Activated CD8-positive, alpha-beta memory T cell treated with anti-CD3 and anti-CD28 coated beads for 4 hours (primary cell): ENCODE measurements at places on chromosomes 13 and 19.

- no peak for DNase-seq
Observed at GRCh38 chr19:39829702-39830275, 4.2 kb downstream of the DYRK1B start.

- no peak for DNase-seq
Observed at GRCh38 chr13:77510156-77510555, 25.4 kb upstream of the SCEL start.

DNA sequence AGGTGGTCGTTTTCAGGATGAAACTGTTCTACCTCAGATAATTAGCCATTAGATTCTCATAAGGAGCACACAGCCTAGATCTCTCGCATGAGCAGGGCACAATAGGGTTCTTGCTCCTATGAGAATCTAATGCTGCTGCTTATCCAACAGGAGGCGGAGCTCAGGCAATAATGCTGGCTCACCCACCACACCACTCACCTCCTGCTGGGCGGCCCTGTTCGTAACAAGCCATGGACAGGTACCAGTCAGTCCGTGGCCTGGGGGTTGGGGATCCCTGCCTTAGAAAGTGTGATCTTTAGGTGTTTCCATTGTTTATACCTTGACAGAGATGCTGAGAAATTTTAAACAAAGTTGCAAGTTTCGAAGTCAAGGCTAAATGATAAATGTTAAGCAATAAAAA is 344.6 kb upstream of the HTR2A start:
- no peak for DNase-seq

DNA sequence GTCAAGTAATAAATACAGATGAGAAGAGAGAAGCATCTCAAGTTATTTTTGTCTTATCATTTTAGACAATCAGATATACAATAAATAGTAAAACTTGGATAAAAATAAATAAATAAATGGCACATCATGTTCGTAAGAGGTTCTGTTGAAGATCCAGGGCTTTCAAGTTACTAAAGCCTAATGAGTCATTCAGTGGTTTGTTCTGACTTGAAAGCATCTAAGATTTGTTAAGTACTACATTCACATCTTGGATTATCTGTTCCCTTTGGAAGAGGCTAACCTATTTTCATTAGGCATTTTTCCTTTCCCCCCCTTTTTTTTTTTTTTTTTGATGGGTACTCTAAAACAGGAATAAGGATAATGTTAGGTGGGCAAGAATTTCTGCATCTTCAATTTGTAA is 429.3 kb downstream of the PCDH20 start:
- DNase-seq, result no peak

- DNase-seq, result no peak
Observed at GRCh38 chr19:13483215-13483614, 23.1 kb downstream of the CACNA1A start.

GRCh38 chr19:28404472-28404871 is 808.5 kb downstream of the UQCRFS1 start:
- DNase-seq, result no peak

DNA sequence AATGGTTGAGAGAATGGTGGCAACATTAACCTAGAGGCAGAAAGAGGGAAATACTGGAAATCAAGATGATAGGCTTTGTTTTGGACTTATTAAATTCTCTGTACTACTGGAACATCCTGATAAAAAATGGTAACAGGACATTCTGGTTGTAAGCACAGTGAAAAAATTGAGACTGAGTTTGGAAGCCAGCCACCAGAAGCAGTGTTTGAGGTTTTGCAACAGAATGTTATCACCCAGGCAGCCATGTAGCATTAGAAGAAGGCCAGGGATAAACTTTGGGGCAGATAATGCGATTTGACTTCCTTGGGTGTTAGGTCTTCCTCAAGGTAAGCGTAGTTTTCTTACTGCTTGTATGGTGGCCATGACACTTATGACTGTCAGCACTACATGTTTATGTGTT is 307.4 kb downstream of the ATP8A2 start:
- no peak for DNase-seq

- no peak for DNase-seq
Observed at GRCh38 chr19:42191855-42192254, 25.6 kb downstream of the DEDD2 start.

DNA sequence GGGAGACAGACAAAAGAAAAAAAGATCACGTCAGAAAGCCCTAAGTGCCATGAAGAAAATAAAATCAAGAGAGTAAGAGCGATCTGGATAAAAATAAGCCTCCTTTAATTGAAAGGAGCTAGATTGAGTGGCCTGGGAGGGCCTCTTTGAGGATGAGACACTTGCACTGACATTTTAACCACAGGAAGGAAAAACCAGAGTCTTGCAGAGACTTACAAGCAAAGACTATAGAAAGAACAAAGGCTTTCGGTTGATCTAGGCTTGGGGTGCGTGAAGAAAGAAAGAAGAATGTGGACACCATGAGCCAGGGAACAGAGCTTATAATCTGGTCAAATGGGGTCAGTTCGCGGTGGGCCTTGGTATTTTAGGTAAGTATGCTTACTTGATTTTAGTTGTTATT is 342.7 kb downstream of the COG6 start:
- DNase-seq, result no peak

DNA sequence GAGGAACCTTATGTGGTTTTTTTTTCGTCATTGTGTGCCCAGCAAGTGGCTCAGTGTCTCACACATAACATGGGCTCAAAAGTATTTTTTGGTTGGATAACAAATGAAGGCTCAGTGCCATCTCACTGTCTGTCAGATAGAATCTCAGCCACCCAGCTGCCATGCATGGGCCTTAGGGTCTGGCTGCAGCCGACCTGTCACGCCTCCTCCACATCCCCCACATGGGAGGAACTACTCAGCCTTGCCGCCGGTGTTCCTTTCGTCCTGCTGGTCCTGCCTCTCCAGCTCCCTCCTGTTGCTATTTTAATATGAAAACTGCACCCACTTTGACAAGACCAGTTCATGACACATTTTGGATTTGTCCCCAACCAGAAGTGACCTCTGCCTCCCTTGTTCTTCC is 121.2 kb downstream of the SHISA2 start:
- no peak for DNase-seq
